Chondrocyte (in vitro differentiated cells): ENCODE measurements at places on chromosomes 2 and 18. TPM values are rescaled to one million over a fixed set of nuclear protein-coding genes. Genes with fewer than 3 reads are reported as not detected.

C2orf76 gene
- total RNA-seq, result 9.6 to 13.6 TPM (median 11.0 TPM) in 3 replicates

GYPC gene
- 29.1 to 48.6 TPM (median 46.4 TPM) in 3 replicates for total RNA-seq

CCDC74B gene
- total RNA-seq, result 1.0 to 3.0 TPM (median 1.2 TPM) in 3 replicates

PDE6D gene
- 17.5 to 24.0 TPM (median 21.9 TPM) in 3 replicates for total RNA-seq

RNF125 gene
- 0.51 to 0.87 TPM (median 0.60 TPM) in 3 replicates for total RNA-seq

BCL11A gene
- total RNA-seq, result 11.1 to 15.4 TPM (median 13.4 TPM) in 3 replicates

DNA sequence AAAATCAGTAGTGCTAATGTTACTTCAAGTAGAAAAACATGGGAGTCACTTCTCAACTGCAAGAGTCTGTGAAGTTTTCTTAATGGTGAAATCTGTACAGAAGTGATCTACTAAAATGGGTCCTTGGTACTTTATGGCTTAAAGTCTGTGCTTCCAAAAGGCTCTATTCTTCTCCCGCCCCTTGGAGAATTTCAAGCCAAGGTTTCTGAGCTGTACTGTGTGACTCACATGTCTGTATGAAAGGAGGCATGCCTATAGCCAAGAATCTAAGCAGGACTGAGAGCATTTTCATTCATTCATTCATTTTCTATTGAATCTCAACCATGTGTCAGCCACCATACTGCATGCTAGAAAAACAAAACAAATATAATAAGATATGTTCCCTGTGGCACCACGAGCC, 19.8 kb upstream of the DDX18 start:
- no peak overlapping the region for H3K4me3 ChIP-seq
- H3K36me3 ChIP-seq, result no peaks in the 10 kb centered on the region
- no peak overlapping the region for H3K27ac ChIP-seq
- no peak for DNase-seq
- no peaks in the 10 kb centered on the region for H3K4me1 ChIP-seq
- peaks cover 26% of the 10 kb centered on the region for H3K27me3 ChIP-seq

- no peak overlapping the region for H3K27ac ChIP-seq
- DNase-seq, result no peak
- H3K27me3 ChIP-seq, result no peaks in the 10 kb centered on the region
- no peaks in the 10 kb centered on the region for H3K4me1 ChIP-seq
Observed at GRCh38 chr2:8965216-8965969, 38.1 kb downstream of the MBOAT2 start.

DNA sequence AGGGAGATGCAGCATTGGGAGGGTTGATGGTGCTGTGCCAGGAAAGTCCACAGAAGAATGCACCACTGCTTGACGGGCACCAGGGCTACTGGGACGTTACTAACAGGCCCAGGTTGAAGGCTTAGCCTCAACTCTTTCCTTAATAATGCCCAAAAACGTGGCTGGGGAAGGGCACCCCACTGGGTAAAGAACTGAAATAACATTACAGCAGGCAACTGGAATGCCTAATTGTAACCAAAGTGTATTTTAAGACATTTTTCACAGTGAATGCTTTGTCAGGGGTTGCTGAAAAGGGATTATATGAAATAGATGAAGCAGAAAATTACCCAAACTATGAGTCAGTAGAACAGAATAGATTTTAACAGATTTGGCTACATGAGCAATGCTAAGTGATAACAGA, 191.3 kb downstream of the CMPK2 start:
- DNase-seq, result no peak
- no peaks in the 10 kb centered on the region for H3K36me3 ChIP-seq
- no peak overlapping the region for H3K27ac ChIP-seq
- peaks cover 2% of the 10 kb centered on the region for H3K27me3 ChIP-seq
- H3K4me3 ChIP-seq, result no peak overlapping the region

GRCh38 chr2:195486987-195487644, 169.9 kb upstream of the SLC39A10 start:
- peaks cover 7% of the 10 kb centered on the region for H3K4me1 ChIP-seq
- peaks cover 4% of the 10 kb centered on the region for H3K27me3 ChIP-seq
- no peak overlapping the region for H3K27ac ChIP-seq
- no peak for DNase-seq
- H3K36me3 ChIP-seq, result no peaks in the 10 kb centered on the region

DNA sequence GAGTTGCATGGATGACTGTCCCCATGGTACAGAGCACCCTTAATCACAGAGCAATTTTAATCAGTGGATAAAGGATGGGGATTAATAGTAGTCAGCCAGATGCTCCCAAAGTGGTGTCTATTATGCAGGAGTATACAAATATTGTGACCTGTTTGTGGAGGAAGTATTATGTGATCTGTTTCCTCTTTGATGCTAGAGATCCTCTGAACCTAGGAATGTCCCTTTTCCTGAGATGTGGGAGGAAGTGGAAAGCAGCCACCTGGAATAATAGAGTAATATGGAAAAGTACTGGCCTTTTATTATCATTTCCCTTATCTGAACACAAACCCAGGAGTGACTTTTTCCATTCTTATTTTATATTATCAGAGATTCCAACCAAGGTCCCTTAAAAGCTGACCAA, 94.2 kb upstream of the EFEMP1 start:
- no peak for DNase-seq
- peaks cover 36% of the 10 kb centered on the region for H3K27me3 ChIP-seq

DNA sequence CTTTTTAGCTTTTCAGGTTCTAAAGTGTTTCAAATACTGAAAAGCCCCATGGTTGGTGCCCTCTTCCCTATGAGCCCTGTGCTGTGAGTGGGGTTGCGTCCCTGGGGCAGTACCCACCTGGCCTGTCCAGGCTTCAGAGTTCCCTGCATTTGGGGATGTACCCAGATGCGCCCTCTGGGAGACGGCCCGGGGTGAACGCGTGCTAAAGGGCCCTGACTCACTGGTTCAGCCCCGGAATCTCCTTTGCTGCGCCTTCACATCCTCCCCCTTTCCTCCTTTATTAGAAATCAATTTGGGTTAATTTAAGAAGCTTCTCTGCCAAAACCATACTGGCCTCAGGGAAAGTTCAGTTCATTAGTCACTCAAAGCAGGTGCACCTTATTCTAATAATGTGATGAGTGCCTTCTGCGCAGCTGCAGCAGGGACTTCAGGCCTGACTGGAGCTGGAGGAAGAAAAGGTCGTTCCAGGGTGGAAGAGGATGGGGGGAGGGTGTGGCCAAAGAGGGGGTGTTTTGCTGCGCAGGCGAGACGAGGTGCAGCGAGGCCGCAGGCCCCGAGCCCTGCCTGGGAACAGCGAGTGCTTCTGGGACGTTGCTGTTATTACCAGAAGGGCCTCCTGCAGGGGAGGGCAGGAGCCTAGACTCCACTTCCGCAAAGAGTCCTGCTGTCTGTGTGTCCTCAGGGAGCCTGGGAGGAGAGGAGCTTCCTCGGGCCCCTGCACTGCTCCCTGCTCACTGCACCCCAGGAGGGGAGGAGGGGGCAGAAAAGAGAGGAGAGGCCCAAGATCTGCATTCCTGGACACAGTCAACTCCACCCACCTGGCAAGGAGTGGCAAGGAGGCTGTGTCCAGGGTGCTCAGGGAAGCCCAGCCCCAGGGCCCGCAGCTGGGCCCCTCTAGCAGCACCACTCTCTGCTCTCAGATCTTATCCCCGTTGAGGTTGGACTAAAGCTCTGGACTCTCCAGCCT, 223.2 kb upstream of the PXDN start:
- no peak for DNase-seq
- H3K27ac ChIP-seq, result no peak overlapping the region
- no peak overlapping the region for H3K4me3 ChIP-seq
- H3K27me3 ChIP-seq, result no peaks in the 10 kb centered on the region
- peaks cover 1% of the 10 kb centered on the region for H3K36me3 ChIP-seq

- H3K27me3 ChIP-seq, result peaks cover 52% of the 10 kb centered on the region
- H3K4me1 ChIP-seq, result peaks cover 4% of the 10 kb centered on the region
- no peak overlapping the region for H3K4me3 ChIP-seq
- no peak overlapping the region for H3K27ac ChIP-seq
- no peaks in the 10 kb centered on the region for H3K36me3 ChIP-seq
Observed at GRCh38 chr2:110865188-110865587, 132.8 kb downstream of the ACOXL start.

GRCh38 chr2:25981596-25982272, 563 bp downstream of the KIF3C start:
- H3K4me3 ChIP-seq, result peak overlapping the region; percentile 83
- H3K36me3 ChIP-seq, result no peaks in the 10 kb centered on the region
- H3K4me1 ChIP-seq, result peaks cover 53% of the 10 kb centered on the region
- no peaks in the 10 kb centered on the region for H3K27me3 ChIP-seq
- H3K27ac ChIP-seq, result no peak overlapping the region

DNA sequence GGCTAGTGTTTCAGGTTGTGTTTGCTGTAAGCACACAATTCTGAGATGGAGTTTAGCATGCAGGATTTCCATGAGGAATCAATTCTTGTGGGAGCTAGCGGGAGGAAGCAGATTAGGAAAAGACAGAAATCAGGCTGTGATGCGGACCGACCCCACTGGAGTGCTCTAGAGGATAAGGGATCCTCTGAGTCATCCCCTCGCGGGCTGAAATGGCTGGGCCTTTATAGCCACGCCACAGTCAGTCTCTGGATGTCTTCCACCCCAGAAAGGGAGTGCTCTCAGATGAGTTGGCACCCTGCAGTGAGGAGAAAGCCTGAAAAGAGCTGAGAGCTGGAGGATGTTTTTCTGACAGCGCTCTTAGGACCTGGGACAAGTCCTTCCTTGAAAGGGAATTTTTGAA, 102.4 kb downstream of the GALNT3 start:
- peaks cover 1% of the 10 kb centered on the region for H3K36me3 ChIP-seq
- peaks cover 11% of the 10 kb centered on the region for H3K4me1 ChIP-seq
- H3K27ac ChIP-seq, result no peak overlapping the region
- no peaks in the 10 kb centered on the region for H3K27me3 ChIP-seq

GRCh38 chr2:24399434-24400206, 39.3 kb upstream of the ITSN2 start:
- H3K36me3 ChIP-seq, result peaks cover 1% of the 10 kb centered on the region
- H3K27me3 ChIP-seq, result no peaks in the 10 kb centered on the region
- H3K27ac ChIP-seq, result no peak overlapping the region
- no peaks in the 10 kb centered on the region for H3K4me1 ChIP-seq

DNA sequence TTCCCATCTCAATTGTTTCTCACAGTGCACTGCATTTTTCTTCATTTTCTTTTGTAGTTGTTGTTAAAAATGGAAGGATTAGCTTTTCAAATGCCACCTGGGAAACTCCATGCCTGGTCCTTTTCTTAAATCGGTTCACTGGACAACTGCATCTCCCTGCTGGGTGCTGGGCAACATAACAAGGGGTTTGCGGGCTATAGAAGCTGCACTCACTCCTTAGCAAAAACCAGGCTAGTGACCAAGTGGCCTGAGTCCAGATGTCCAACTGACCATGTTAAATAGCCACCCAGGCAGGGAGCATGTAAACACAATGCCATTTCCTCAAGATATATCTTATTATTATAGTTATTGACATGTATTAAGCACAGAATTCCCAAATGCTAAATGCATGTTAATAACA, 264.9 kb downstream of the ICOS start:
- no peaks in the 10 kb centered on the region for H3K4me1 ChIP-seq
- H3K27me3 ChIP-seq, result peaks cover 26% of the 10 kb centered on the region
- H3K27ac ChIP-seq, result no peak overlapping the region
- H3K36me3 ChIP-seq, result peaks cover 3% of the 10 kb centered on the region

DNA sequence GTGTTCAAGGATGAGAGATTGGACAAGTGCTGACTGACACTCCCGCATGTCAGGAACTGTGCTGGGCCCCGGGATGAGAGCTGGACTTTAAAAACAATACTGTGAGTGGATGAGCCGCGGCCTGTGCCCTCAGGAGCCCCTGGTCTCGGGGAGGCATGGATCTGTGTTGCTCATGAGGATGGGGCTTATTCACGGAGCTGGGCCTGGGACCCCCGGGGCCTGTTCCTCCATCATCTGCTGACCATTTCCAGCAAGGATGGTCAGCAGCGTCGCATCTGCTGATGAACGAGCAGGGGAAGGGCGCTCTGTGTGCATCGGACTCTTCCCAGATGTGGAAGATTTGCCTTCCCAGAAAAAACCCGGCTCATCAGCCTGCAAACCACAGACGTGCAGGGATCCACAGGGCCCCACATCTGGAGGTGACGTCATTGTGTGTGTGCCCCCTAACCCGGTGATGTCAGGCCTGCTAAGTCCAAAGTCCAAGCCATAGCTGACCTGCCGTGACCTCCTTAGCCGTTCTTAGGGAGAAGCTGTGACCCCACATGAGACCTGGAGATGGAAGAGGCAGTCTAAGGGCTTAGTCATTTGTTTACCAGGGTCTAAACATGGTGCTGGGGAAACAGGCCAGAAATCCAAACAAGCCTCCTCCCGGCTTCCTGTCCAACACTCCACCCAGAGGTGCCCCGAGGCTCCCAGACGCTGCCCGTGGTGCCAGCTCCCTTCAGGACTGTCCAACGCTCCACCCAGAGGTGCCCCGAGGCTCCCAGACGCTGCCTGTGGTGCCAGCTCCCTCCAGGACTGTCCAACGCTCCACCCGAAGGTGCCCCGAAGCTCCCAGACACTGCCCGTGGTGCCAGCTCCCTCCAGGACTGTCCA, 143.9 kb downstream of the PXDN start:
- no peaks in the 10 kb centered on the region for H3K4me1 ChIP-seq
- no peak overlapping the region for H3K4me3 ChIP-seq
- DNase-seq, result peak; percentile 68
- H3K27me3 ChIP-seq, result no peaks in the 10 kb centered on the region
- H3K36me3 ChIP-seq, result no peaks in the 10 kb centered on the region

DNA sequence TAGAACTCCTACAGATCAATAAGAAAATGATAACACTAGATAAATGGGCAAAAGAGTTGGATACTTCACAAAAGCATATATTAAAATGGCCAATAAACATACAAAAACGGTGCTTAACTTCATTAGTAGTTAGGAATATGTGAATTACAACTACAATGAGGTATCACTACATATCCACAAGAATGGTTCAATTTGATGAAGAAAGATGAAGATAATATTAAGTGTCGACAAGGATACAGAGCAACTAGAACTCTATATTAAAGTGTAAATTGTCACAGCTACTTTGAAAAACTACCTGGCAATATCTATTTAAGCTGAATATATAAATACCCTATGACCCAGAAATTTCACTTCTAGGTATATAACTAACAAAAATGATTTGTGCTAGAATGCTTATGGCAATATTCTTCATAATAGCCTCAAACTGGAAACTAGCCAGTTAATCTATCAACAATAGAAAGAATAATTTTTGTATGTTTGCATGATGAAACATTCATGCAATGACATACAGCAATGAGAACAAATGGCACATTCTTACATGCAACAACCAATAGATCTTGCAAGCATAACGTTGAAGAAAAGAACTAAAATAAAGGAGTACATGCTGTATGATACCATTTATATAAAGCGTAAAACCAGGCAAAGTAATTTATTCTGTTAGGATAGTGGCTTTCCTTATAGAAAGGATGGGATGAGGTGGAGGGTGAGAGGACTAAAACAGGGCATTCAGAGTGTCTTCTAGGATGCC, 290.2 kb upstream of the SESTD1 start:
- H3K36me3 ChIP-seq, result no peaks in the 10 kb centered on the region
- H3K27ac ChIP-seq, result no peak overlapping the region
- H3K4me3 ChIP-seq, result no peak overlapping the region
- H3K4me1 ChIP-seq, result peaks cover 17% of the 10 kb centered on the region
- peaks cover 2% of the 10 kb centered on the region for H3K27me3 ChIP-seq

GRCh38 chr2:235414422-235414821, 79.4 kb upstream of the AGAP1 start:
- H3K4me1 ChIP-seq, result peaks cover 14% of the 10 kb centered on the region
- H3K4me3 ChIP-seq, result no peak overlapping the region
- no peak overlapping the region for H3K27ac ChIP-seq
- no peak for DNase-seq
- no peaks in the 10 kb centered on the region for H3K36me3 ChIP-seq
- H3K27me3 ChIP-seq, result peaks cover 3% of the 10 kb centered on the region
